ENCODE measurements at places on chromosomes 12 and 14.
A peak's percentile ranks its signal among the peaks of the same experiment; 100 is the strongest.

GRCh38 chr14:99348816-99349614 lies 77.0 kb upstream of the BCL11B start:
- no peak for DNase-seq

DNA sequence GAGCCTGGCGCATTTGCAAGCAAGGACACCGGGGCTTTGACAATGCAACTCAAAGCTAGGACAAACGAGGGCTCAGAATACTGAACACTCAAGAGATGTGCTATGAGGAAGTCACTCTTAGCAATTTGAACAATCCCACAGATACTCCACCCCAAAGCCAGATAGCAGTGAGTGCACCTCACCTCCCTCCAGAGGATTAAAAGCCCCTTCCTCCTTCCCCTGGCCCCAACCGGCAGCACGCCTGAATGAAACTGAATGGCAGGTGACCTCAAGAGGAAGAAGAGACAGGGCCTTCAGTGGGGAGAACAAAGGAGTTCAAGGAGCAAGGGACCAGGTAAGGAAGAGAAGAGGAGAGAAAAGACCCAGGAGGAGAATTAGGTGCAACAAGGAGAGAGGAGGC lies 1.9 kb upstream of the KRT78 start:
- DNase-seq = no peak

DNA sequence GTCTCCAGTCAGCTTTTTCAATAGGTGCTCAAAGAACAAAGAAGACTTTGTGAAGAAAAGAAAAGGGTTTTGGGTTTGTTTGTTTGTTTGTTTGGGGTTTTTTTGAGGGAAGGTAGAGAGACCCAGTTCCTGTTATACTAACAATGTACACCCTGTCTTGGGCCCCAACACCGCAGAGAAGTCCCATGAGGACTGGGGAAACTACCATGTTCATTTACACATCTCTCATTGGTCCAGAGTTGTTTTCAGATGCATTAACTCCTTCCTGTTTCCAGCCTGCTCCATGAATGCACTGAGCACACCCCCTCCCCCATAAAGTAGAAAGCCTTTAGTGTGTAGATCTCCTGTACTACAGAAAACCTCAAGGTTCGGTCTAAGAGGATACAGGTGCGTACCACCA lies 51.1 kb upstream of the SLC8A3 start:
- DNase-seq = no peak

- no peak for DNase-seq
Observed at GRCh38 chr14:79363291-79363690, 848.0 kb downstream of the DIO2 start.

- no peak for DNase-seq
Observed at GRCh38 chr12:90575995-90576394, 379.0 kb downstream of the CCER1 start.

- no peak for DNase-seq
Observed at GRCh38 chr12:4217091-4217490, 56.5 kb upstream of the CCND2 start.

GRCh38 chr12:30268041-30268440 lies 427.6 kb downstream of the IPO8 start:
- no peak for DNase-seq

DNA sequence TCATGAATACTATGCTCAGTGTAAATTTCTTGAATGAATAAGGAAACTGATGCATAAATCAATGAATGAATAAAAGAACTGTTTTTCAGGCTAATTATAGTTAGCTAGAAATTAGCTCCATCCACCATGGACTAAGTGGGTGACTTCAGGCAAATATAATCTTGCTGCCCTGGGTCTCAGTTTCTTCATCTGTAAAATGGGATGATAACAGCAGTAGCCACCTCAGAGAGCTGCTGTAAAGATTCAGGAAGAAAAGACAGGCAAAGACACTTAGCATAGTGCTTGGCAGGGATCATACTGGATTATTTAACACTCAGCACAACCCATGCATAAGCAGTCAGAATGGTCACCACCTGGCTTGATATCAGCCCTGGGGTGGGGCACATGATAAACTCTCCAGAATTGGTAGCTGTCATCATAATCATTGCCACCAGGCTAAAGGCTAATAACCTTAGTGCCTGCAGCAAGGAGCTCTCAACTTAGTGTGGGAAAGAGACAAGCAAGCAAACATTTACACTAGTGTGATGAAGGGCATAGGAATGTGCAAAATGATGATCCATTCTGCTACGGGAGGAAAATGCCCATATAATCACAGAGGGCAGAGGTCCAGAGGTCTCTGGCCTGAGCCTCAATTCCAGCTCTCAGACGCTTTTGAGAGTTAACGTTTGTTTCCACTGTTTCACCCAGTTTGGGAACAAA lies 234.7 kb upstream of the TBX3 start:
- no peak for DNase-seq

DNA sequence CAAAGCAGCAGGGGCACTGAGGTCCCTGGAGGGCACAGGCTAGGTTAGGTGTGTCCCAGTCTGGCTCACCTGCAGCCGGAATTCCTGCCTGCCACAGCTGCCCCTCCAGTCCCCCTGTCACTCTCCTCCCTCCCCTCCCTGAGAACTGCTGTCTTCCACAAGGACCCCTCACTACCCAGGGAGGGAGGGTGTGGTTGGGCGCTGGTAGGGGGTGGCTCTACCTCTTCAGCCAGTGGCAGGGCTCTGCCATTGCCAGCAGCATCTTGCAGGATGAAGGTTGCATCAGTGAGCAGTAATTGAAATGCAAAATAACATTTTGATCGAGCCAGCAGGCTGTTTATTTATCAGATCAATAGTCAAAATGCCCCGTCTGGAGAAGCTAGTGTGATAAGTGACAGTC lies 45.7 kb downstream of the ESRRB start:
- no peak for DNase-seq

GRCh38 chr14:91256661-91257060 lies 12.2 kb upstream of the GPR68 start:
- no peak for DNase-seq

DNA sequence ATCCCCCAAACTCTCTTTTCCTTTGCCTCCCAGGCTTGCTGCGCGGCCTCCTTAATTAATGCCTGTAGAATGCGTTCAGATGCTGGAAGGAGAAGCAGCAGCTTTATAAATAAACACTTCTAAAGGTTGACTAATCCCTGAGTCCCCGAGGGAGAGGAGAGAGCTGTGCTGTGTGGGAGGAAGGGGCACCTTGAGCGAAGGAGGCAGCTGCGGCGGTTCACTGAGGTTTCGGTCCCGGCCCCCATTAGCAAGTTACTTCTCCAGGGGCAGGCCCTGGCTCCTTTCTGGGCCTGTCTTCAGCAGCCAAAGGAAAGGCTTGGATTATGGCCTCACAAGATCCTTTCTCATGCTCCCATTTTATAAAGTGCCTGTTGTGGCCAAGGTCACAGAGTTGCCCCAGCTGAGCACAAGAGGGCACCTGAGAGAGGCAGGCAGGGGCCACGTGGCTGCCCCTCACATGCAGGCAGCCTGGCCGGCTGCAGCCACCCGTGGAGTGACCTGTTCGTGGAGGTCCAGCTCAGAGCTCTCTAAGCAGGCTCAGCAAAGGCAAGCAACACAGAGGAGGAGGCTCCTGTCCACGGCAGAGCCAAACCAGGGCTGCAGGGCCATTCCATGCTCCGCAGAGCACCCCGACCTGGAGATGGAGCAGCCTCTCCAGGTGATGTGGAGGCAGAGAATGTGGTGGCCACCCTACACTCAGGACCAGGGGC lies 15.0 kb upstream of the CACNA2D4 start:
- DNase-seq = no peak

- no peak for DNase-seq
Observed at GRCh38 chr12:24562771-24563431, 386.0 kb downstream of the BCAT1 start.

GRCh38 chr12:6450869-6451347 lies 934 bp upstream of the TAPBPL start:
- no peak for DNase-seq

DNA sequence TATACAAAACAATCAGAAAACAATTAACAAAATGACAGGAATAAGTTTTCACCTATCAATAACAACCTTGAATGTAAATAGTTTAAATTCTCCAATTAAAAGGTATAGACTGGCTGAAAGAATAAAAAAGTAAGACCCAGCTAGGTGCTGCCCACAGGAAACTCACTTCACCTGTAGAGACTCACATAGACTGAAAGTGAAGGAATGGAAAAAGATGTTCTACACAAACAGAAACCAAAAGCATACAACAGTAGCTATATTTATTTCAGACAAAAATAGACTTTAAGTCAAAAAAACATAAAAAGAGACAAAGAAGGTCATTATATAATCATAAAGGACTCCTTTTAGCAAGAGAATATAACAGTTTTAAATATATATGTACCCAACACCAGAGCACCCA lies 152.4 kb upstream of the PWP1 start:
- DNase-seq = no peak

DNA sequence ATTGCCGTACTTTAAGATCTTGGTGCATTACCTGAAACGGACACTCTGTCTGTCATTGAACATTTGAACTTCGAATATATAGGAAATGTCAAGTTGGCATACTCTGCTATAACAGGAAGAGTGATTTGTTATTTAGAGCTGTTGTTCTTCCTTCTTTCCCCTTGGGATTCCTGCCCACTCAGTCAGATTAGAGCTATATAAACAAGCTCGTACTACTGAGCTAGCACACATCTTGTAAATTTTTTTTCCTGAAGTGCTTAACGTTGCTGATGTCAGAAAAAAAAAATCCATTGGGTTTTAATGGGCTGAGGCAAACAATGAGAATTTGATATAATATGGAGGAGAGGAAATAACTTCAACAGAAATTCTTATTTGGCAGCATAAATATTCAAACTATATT lies 26.8 kb downstream of the RGS6 start:
- no peak for DNase-seq

DNA sequence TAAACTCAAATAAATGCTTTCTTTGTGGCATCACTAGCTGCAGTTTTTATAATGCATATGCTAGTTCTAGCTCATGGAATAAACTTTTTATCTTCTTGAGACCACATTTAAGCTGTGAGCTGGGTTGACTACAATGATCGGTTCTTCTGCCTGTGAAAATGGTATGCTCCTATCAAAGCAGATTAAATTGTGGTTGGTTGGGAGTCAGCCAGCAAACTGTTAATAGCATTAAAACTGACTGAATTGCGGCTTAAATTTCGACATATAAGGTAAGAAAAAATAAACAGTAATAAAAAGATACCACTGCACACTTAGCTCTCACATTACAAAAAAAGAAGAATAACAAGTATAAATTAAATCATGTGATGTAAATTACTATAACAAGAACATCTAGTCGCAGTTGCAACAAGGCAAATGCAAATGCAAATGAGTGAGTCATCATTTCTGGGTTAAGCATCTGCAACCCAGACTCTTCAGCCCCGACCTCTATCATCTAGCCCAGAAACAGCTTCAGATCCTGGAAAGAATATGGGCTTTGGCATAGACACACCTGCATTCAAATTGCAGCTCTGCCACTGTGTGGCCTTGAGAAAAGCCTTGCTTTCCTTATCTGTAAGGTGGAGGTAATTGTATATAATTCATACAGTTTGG lies 19.8 kb upstream of the DHRS7 start:
- DNase-seq = no peak

DNA sequence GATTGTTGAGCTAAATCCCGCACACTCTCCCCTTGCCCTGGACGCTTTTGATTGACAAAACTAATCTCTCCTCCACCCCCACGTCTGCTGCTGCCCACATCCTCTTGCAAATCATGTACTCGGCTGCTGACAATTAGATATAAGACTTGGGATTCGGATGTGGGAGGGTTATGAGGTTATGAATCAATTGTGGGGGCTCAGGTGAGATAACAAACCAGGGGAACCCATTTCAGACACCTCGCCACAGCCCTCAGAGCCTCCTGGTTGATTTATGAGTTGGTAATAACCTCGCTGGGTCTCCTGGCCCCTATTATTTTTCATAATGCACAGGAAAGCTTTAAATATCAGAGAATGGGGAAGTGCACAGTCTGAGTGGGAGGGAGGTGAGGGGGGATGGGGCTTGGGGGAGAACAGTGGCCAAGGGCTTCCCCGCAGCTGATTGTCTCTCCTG lies 449.9 kb downstream of the DPF3 start:
- DNase-seq = peak; percentile 36

GRCh38 chr12:120194534-120195395 lies at the start of gene GCN1:
GCN1 (minus strand) TSS chr12:120194715; CDS start chr12:120194697, 18 bp downstream.
- DNase-seq = peak; percentile 86

- DNase-seq = no peak
Observed at GRCh38 chr14:93787465-93788292, 606 bp downstream of the PRIMA1 start.

DNA sequence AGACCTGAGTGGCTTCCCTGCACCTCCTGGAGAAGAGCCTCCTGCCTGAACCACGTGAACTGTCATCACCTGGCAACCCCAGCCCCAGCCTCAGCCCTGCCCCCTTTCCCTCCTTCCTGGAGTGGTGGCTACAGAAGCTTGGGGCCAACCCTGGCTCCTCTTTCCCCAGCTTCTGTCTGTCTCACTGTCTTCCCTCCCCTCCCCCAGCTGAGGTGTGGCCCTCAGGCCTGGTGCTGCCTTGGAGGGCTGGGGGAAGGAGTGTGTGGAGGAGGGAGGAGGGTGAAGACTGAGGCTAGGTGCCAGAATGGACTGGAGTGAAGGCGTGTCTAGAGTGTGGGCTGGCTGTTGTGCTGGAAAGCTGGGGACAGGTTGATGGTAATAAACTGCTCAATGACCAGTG lies 9.7 kb downstream of the NFATC4 start:
- no peak for DNase-seq

GRCh38 chr14:76305268-76305826 lies 70.6 kb upstream of the ESRRB start:
- no peak for DNase-seq

DNA sequence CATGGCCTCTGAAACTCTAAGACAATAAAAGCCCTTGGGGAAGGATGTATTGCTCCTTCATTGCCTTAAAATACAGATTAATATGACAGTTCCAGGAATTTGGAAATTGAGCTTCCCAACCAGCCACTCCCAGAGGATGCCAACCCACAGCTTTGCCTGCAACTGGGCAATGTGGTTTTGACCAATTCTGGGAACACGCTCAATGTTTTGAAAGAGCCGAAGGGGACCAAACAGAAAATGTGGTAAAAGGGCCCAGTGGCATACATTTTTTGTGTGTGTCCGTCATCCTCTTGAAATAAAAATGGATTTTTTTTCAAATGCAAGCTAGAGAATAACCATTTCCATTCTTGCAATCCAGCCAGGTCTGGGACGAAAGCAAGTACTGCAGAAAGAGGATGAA lies 88.3 kb upstream of the PLEKHG7 start:
- DNase-seq = no peak

- no peak for DNase-seq
Observed at GRCh38 chr14:64423987-64424386, 35.8 kb downstream of the MTHFD1 start.

DNA sequence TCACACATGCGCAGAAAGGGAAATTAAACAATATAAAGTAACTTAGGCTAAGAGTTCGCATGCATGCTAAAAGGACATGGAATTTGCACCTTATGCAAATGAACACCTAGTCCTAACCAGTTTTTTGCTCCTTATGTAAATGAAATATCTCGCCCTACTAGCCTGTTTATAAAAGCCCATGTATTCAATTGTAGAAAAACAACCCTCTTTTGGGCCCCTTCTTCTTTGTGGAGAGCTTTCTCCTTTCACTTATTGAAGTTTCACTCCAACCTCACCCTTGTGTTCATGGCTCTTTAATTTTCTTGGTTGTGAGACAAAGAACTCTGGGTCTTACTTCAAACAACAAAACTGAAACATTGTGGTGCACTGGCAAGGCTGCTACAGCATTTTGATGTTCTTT lies 333.4 kb upstream of the ATXN7L3B start:
- no peak for DNase-seq

GRCh38 chr12:42828836-42829235 lies 239.3 kb upstream of the PRICKLE1 start:
- no peak for DNase-seq

- DNase-seq = no peak
Observed at GRCh38 chr14:39434401-39434800, 2.2 kb upstream of the FBXO33 start.

- DNase-seq = peak; percentile 26
Observed at GRCh38 chr12:53427905-53428594, 4.4 kb downstream of the AMHR2 start.
